ENCODE measurements at places on chromosomes 7 and 10.

DNA sequence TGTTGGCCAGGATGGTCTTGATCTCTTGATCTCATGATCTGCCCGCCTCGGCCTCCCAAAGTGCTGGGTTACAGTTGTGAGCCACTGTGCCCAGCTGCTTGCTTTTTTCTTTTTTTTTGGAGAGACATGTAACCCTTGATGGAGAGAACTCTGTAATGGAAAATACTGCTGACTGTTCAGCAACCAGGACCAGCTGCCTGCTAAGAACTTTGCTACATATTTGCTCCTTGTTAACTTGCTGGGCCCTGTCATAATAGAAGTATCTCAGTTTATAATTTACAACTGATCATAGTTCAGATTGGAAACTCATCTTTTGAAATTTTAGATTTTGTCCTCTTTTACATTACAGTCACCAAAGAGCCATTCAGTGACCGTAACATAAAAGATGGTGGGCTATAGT, 34.9 kb downstream of the TASOR2 start:
- DNase-seq = no peak

- no peak for DNase-seq
Observed at GRCh38 chr10:91415816-91416215, 5.7 kb downstream of the HECTD2 start.

- no peak for DNase-seq
Observed at GRCh38 chr7:148963583-148964482, 64.5 kb downstream of the PDIA4 start.

- no peak for DNase-seq
Observed at GRCh38 chr10:95464280-95464679, 96.9 kb downstream of the SORBS1 start.

DNA sequence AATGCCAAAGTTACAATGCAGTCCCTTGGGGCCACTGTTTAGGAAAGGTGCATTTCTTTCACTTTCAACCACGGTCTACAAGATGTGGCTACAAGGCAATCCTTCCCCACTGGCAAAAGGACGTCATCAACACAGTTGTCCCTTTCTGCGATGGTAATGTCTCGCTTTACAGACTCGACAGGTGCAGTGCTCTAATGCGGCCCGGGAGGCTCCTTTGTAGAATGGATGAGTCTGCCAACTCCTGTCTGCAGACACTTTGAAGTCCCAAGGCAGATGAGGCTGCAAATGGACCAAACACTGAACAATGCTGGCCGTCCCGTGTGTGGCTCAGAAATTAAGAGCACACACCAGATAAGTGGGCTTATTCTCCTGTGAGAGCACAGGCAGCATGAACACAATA, 133.7 kb downstream of the PIP4K2A start:
- DNase-seq = no peak

DNA sequence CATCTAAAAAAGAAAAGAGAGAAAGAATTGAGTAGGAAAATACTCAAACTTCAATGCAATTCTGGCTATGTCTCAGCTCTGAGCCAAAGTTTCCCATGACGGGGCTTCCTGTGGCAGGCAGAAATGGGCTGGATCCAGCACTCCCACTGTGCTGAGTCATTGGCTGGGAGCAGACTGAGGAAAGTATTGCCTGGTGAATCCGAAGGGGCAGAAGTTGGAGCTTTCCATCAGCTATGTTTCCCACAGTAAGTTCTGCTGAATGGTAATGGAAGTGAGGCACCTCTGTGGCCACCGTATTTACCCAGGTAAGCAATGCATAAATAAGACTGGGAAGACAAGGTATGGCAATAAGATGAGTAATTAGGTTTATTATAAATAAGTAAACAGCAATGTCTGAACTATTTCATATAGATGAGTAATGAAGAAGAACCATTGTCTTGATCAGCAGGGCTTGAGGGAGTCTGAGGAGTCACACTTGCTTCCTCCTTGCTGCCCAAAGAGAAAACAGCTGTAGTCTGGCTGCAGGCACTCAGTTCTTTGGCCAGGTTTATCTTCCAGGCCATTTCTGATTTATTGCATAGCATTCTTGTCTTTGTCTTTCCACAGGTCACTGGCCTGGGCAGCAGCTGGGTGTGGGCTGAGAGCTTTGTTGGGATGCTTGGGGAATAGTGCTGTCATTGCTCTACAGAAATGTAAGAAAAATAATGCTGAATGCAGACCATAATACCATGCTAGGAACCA, 255.3 kb downstream of the DNAJB9 start:
- no peak for DNase-seq

GRCh38 chr10:62638062-62638477, 166.4 kb upstream of the ADO start:
- DNase-seq = no peak

DNA sequence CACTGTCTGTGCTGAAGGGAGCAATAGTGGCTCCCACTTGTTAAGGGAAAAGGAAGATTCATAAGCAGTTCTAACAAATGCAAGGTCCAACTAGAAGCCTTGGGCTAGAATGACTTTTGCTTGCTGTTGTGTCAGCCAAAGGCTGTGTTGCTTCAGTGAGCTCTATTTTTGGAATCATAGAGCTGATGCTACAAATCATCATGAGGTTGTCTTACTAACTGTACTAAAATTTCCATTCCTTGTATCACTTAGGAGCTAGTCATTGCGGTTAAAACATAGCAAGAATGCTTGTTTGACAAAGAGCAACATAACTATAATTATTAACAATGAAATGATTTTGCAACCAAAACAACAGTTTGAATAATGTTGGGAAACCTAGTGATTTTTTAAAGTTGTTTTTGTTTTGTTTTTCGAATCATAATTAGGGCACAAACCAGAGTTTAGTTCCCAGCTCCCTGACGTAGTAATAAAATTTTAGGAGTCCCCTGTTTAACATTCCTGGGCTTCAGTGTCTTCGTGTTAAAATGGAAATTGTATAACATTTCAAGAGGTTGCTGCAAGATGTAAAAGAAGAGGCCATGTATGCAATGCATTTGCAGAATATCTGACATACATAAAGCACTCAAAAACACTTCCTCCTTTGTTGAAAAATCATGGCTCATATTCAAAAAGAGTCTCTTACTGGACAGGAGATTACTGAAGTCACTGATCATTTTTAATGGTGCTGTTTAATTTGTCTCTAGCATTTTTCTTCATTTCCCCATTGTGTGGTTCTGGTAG, 183.4 kb downstream of the MACC1 start:
- DNase-seq = no peak

DNA sequence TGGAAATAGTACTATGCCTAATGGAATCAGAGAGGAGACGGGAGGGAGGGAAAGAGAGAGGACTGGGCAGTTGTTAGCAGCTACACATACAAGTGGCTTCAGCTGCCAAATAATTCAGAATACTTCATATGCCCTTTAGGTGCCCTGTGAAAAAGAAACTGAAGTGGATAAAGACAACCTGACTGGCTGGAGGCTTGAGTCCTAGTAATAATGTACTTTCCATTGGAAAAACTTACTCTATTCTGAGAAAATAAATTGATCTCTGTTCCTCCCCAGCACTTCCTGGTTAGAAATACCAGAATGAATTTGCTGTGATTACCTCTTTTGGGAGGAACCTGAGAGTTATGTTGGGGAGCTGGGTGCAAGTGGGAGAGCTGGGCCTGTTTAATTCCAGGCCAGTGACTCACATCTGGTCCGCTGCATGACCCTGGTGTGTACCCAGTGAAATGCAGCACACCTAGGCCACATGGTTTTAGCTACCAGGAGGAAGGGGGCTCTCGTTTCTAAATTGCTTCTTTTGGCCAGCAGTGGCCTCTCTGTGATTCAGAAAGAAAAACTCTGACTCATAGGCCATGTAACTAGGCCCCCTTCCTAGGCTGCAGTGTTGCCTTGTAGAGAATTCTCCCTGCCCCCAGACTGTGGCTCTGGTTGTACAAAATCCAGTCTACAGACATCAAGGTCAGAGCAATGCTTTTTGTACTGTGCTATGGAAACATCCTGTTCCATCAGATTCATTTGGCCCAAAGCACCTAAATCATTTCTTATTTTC, 6.5 kb downstream of the AGFG2 start:
- no peak for DNase-seq

- DNase-seq = no peak
Observed at GRCh38 chr10:105253515-105254212, 612.6 kb downstream of the SORCS3 start.

DNA sequence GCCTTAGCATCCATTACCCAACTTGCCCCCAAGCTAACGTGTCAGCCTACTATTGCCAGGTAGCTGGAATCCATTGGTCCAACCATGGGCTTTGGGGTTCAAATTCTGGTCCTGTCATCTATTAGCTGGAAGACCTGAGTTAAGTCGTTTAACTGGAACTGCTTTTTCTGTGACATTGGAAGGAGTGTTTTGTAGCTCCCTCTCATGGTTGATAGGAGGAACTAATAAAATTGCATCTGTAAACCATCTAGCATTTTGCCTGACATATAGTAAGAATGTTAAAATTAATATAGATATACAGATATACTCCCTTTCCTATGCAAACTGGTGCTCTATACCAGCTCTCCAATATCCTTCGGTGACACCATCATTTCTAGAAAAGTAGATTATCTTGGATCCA, 23.8 kb upstream of the SLF2 start:
- DNase-seq = no peak

DNA sequence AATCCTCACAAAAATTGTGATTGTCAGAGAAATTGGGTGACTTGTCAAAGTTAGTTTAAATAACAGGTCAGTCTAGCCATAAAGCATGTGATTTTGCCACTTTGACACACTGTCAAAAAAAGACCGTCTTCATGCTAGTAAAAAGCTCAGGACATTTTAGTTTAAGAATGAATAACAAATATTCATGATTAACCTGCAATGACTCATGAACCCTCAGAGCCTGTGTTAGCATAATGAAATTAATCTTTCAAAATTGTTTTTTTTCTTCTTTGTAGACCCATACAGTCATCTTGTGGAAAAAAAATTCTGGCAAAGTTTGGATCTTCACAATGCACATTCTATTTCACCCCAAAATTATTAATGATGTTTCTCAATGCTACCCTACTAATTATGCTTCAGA, 255.2 kb upstream of the POT1 start:
- no peak for DNase-seq

DNA sequence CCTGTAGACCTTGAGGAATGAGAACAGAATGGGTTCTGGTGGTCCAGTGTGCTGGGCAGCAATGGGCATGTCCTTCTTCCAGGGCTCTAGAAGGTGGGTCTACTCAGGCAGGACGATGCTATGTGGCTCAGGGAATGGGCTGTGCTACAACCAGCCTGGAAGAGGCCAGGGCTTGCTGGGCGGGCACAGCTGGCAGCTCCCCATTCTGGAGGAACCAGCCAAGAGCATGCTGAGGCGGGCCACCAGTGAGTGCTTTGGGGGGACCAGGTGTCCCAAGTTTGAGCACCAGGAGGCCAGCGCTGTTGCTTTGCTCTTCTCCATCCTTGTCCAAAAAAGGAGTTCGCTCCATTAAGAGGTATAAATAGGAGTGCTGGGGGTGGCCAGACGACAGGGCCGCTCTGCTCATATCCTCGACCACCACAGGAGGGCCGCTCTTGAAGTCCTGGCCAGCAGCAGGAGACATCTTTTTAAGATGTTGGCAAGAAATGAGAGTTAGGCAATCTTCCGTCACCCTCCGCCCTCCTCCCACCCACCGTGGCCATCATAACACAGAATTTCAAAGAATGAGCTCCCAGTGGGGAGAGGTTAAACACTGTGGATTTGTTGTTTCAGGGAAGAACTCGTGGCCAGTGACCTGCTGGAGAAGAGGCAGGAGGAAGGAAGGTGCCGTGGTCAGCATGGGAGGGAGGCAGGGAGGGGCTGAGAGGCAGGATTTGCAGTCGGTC, 141.3 kb downstream of the GRK5 start:
- no peak for DNase-seq

- no peak for DNase-seq
Observed at GRCh38 chr10:77168861-77169260, 468.7 kb downstream of the KCNMA1 start.

DNA sequence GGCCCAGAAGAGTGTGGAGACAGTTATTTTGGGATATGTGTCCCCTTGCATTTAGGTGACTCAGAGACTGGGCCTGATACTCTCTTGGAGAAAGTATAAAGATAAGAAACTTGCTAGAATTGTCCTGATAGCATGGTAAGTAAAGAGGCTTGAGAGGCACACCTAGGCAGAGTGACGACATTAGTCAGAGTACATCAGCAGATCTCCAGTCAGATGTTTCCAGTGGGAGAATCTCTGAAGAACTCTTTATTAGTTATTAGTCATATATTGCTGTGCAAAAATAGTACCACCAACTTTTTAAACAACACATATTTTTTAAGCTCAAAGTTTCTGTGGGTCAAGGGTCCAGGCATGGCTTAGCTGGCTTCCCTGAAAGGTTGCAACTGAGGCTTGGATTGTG, 182.6 kb downstream of the NEBL start:
- DNase-seq = no peak

DNA sequence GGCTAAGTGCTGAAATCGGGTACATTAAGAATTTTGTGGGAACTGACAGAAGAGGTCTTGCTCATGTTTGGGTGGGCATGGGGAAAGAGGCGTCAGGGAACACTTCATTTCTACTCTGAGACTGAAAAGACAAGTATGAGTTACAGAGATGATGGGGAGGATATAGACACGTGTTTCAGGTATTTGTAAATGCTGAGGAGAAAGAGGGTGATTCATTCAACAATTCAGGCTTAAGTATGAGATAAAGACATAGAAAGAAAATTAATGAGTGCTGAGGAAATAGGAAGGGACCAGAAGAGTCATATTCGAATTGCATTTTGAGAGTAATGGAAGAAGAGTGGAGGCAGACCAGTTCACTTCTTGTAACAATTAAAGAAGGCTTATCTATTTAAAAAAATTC, 143.6 kb downstream of the HBP1 start:
- no peak for DNase-seq

DNA sequence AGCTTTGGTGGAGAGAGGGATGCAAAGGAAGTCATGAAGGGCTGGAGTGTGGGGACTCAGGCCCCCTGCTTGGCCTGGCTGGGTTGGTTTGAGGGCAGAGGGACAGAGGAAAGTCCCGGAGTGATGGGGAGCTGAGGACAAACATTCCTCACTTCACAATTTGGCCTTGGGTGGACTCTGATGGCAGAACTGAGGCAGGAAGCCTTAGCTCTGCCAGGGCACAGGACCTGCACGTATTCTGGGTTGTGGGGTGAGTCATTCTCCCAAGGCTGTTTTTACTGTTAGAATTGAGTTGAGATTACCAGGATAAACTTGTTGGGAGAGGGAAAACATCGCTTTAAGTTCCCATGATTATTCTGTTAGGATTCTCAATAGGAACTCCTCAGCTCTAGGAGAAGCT, 2.6 kb downstream of the GOLGA7B start:
- DNase-seq = no peak

DNA sequence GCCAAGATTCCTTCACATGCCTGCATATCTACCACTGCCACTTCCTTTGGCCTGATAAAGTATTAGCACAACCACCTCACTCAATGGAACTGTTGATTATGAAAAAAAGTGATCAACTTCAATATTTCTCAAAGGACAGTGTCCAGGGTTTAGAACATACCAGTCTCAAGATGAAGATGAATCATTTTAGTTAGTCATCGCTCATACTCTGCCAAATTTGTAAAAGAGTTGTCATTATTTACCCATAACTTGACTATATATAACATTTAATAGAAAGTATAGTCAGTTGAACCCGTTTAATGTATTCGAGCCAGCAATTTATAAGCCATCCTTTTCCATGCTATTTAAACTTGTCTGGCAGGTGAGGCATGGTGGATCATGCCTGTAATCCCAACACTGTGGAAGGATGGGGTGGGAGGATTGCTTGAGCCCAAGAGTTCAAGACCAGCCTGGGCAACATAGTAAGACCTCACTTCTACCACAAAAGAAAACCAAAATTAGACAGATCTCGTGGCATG, 33.2 kb downstream of the SPAM1 start:
- DNase-seq = no peak

Measured in activated CD8-positive, alpha-beta memory T cell treated with anti-CD3 and anti-CD28 coated beads for 1 hour (primary cell).